ENCODE measurements at places on chromosomes 3 and 15.
A peak's percentile ranks its signal among the peaks of the same experiment; 100 is the strongest.

DNA sequence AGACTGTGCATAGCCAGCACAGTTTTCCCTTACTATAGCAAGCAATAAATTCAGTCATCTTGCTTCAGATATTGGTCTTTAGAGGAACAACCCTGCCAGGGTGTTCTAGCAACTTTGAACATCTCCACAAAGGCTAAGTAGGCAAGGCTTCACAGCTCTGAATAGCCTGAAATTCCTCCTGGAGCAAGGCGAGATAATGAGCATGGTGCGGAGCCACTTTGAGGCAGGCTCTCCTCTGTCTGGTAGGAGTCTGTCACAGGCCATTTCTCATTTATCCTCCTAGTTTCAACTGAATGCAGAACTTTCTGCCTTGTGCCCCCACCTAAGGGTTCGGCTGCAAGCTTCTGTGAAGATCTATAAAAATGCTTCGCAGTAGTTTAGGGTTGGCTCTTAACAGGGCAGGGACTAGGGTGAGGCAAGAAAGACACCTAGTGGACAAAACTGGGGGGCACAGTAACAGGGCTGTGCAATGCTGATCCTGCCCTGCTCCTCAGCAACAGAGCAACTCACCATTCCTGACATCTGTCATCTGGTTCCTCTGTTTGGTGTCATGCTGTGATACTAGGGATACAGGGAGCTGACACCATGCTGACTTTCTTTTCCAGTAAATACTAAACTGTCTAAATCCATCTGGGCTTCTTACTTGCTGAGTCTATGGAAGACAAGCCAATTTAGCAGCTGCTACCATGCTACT lies 16.6 kb upstream of the EHHADH start:
- peak; percentile 61 for DNase-seq

- no peak for DNase-seq
These were observed 12.0 kb upstream of the XXYLT1 start for GRCh38 chr3:195282961-195283360.

DNA sequence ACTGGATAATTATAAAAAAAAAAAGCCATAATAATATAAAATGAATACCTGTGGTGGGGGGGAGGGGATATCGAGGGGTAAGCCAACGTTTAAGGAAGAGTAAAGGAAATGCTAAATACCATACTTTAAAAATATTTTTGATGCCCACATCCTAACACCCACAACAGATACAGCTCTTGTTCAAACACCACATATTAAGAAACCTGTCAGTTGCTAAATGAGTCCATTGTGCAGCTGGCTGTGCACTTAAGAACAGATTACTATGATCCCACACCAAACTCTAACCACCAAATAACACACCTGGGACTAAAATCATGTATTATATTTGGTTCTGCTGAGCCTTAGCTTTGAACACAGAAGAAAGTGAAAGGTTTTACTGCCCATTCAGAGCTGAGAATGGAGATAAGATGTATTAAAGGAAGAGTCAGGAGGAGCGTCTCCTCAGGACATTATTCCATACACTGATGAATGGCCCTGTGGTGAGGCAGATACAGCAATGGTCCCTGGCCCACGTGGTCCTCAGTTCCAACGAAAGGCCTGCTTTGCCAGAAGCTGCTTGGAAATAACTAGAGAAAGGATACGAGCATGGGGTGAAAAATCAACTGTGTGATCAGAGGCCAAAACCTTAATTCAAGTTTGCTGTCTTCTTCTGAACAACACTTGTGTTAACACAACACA lies 515.4 kb downstream of the FOXP1 start:
- no peak for DNase-seq

GRCh38 chr15:33395846-33396245 lies 85.1 kb downstream of the RYR3 start:
- DNase-seq = no peak

- DNase-seq = no peak
These were observed 59.0 kb downstream of the LEO1 start for GRCh38 chr15:51912528-51912927.

GRCh38 chr3:94114666-94115065 lies 51.8 kb downstream of the NSUN3 start:
- no peak for DNase-seq

GRCh38 chr15:46872981-46873330 lies 844.3 kb upstream of the SEMA6D start:
- no peak for DNase-seq

DNA sequence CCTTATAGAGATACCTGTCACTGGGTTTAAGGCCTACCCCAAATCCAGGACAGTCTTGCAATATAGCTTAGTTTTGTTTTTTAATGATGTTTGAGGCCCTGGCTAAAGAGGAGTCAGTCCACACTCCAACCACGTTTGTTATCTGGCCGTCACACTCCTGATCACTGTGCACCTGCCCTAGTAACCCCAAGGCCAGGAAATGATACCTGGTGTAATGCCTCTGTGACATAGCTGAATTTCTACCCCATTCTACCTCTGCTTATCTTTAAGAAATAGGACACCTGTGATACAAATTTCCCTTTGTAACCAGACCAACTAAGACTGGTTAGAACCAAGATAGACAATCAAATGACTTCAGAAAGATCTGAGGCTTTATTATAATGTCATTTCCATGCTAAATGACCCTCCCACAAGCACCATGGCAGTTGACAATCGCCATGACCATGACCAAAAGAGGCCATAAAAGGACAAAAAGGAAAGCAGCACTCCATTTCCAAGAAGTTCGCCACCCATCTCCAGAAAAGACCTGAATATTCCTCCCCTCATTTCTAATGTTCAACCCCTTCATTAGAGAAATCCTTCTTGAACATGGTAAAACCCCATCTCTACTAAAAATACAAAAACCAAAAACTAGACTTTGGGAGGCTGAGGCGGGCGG lies 4.8 kb upstream of the RTP3 start:
- no peak for DNase-seq

GRCh38 chr3:966341-966740 lies 126.5 kb upstream of the CNTN6 start:
- no peak for DNase-seq

GRCh38 chr15:81007428-81008064 lies 6.8 kb downstream of the TLNRD1 start:
- DNase-seq = no peak

DNA sequence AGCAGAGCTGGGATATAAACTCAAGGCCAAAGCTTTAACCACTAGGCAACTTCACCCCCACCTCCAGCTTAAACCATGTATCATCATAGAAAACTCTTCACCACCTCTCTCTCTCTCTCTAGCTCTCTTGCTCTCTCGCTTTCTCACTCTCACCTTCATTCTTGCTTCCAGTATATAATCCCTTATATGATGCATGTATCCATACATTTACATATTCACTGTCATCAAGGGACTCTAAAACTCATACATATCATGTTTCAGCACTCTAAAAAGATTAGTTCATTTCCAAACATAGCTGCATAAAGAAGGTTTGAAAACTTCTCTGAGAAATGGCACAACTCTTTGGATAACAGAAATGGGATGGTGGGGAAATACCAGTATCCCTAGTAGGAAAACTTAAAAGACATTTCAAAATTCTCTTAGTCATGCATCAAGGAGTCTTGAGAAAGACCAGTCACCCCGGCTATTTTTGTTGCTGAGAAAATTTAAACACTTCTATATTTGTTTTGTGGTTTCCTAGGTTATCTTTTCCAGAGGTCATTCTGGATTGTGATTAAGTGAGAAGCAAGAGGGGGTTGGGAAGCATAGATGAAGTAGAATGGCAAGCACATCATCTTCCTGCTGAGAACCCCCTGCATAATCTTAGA lies 447.8 kb upstream of the THBS1 start:
- DNase-seq = no peak

- no peak for DNase-seq
These were observed 113.0 kb downstream of the NLGN1 start for GRCh38 chr3:173510565-173510964.

GRCh38 chr3:151837057-151837456 lies 23.1 kb downstream of the AADAC start:
- no peak for DNase-seq

DNA sequence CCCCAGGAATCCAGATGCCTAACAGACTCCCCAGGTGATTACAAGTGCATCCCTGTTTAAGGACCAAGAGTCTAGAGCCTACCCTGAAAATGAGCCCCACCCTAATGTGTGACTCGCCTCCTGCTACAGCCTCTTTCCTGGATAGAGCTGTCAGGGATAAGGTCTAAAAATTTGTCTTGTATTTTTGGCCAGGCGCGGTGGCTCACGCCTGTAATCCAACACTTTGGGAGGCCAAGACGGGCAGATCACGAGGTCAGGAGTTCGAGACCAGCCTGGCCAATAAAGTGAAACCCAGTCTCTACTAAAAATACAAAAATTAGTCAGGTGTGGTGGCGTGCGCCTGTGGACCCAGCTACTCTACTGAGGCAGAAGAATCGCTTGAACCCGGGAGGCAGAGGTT lies 11.2 kb downstream of the TMC3 start:
- DNase-seq = no peak

DNA sequence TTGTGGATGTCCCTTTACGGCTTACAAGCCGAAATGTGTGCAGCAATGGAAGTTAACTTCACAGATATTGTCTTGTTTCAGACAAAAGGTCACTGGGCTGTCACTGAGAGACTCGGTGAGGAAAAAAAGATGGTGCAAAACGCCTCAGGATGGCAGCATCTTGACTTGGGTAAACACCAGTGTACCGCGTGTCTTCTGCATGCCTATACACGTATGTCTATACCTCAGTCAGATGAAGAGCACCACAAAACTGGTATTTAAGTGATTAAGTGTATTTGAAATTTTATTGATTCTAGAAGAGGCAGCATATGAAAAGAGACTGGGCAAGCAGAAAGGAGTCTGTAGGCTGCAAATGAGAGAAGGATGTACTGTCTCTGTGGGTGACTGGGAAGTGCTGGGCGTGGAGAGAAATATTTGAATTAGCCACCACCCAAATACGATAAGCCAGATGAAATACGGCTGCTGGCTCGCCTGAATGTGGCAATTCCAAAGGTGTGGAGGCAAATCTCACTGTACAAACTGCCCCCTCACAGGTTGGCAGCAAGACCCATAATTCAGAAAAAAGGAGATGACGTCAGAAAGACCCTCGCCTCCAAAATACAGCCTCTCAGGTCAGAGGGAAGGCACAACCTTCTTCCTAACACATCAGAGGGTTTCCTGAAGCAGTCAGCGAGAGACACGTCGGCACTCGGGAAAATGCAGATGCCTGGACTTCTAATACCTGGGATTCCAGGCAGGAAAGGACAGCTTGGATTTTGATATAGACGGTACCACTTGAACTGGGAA lies 53.4 kb upstream of the NEO1 start:
- no peak for DNase-seq

- DNase-seq = no peak
These were observed 82.7 kb downstream of the RFX7 start for GRCh38 chr15:56160966-56161365.

DNA sequence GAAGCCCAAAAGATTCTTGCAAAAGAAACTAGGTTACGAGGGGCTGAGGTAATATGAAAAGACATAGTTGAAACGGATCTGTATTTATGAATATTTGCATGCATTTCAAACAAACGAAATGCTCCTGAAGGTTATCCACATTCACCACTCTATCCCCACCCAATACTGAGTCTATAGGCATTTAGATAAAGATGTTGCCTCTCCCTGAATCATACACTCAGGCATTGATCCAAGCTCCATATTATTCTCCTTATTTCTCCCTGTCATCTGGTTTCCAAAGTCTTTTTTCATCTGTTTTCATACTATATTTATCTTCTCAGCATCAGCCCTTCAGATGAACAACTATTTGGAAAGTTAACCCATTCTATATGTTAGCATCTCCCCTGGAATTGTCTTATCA lies 492.5 kb upstream of the TGFBR2 start:
- no peak for DNase-seq

GRCh38 chr15:76342058-76342381 lies 5.4 kb downstream of the ISL2 start:
- peak; percentile 40 for DNase-seq

GRCh38 chr15:49439678-49440395 lies 16.8 kb downstream of the FGF7 start:
- no peak for DNase-seq

DNA sequence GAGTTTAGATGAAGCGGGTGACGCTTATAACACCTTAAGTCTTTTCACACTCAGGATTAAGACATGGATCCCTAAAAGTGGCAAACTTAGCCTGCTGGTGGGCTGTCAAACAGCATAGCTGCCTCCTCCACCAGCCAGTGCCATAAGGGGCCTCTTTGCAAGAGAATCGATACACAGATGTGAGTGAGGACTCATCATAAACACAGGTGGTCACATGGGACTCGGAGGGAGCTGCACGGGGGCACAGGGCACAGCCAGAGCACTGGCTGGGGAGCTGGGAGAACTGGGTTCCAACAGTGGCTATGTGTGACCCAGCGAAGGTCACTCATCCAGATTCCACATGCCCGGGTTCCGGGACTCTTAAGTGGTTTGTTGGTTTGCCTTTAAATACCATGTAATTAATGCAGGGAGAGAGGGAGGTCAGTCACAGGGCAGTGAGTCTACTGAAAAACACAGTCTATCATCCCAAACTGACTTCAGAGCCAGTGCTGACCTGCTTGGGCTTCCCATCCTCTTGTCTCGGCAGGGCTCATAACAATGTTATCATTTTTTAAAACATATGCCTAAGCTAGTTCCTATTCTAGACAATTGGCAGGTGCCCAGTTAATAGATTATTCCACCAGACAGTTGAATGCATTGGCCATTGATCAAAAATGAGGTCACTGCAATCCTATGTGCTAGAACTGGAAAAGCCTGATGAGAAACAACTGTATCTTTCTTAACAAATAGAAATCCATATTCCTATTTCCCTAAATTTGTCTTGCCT lies 51.8 kb downstream of the SLC12A8 start:
- DNase-seq = no peak

DNA sequence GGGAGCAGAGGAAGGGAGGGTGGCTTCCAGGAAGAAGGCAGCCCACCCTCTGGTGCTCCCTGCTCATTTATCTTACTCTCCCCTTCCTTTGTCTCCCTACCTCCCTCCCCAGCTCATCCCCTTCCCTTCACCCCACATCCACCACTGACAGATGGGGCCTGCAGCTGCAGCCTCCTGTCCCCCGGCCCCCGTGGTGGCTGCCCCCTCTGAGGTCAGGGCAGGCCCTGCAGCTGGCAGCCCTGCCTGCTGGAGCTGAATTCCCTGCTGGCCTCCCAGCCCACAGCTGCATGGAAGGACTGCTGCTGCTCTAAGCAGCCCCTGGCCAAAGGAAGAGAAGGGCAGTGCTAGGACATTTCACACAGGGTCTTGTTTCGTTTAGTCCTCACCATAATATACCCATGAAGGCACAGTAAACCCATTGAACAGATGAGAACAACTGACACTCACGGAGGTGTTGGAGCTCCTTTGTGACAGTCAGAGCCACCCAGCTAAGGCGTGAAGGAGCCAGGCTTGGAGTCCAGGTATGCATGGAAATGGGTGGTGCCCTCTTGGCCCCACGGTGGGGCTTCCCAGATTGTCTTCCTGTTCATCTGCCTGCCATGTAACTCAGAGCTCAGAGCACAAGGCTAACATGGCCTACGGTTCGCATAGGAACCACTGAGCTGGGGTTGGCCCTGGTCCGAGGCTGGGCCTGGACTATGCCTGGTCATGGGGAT lies 121.7 kb upstream of the PRR20G start:
- DNase-seq = no peak

DNA sequence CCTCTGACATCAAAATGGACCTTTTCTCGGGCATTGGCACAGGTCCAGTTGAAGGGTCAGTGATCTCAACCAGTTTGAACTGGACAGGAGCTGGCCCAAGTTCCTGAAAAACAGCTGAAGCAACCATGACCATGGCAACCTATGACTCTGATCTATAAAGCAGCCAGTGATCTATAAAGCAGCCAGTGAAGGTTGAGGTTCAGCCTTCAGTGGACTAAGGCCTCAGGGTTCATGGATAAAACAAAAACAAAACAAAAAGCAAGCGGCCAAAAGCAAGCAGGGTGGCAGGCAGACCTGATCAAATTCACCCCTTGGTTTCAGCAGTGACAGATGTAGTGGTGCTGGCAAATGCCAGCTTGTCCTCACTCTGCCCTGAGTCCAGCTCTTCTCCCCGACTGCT lies 10.0 kb upstream of the CHRNB4 start:
- no peak for DNase-seq
